ENCODE measurements at places on chromosomes 6 and 20. TPM values are rescaled to one million over a fixed set of nuclear protein-coding genes. Genes with fewer than 3 reads are reported as not detected.

The ADTRP gene
- total RNA-seq, result 0.22 TPM

The NKAPL gene
- total RNA-seq, result 0.71 TPM

The LST1 gene
- total RNA-seq, result 9.0 TPM

The PSORS1C2 gene
- total RNA-seq, result not detected

The HLA-G gene
- total RNA-seq, result not detected

The CD24 gene
- total RNA-seq, result 19.0 TPM

The CCN5 gene
- 0.18 TPM for total RNA-seq

The B4GALT5 gene
- total RNA-seq, result 18.4 TPM

The ADGB gene
- total RNA-seq, result 0.04 TPM

All from muscle of leg (tissue), 16 donors.